ENCODE measurements at places on chromosomes 12 and 14. TPM values are rescaled to one million over a fixed set of nuclear protein-coding genes. Genes with fewer than 3 reads are reported as not detected.

FAIM2 gene
- 2.5 TPM for total RNA-seq

SPX gene
- not detected for total RNA-seq

RIMKLB gene
- 2.0 TPM for total RNA-seq

PLD4 gene
- 1.1 TPM for total RNA-seq

RNASE2 gene
- 2.7 TPM for total RNA-seq

GPR84 gene
- not detected for total RNA-seq

ESRRB gene
- total RNA-seq = 0.27 TPM

VRTN gene
- not detected for total RNA-seq
